ENCODE measurements at places on chromosomes 7 and 10.

- no peak for DNase-seq
These were observed 620.9 kb downstream of the ZWINT start for GRCh38 chr10:55740110-55740509.

- no peak for DNase-seq
These were observed 333.9 kb downstream of the DNAJB6 start for GRCh38 chr7:157670490-157671357.

GRCh38 chr10:132153616-132154217 is 33.0 kb upstream of the DPYSL4 start:
- DNase-seq, result no peak

GRCh38 chr7:73832806-73833205 is 2.0 kb downstream of the CLDN4 start:
- DNase-seq, result no peak

GRCh38 chr7:21868576-21868850 is 77.2 kb downstream of the CDCA7L start:
- DNase-seq, result no peak

- no peak for DNase-seq
These were observed 76.0 kb downstream of the TMEM270 start for GRCh38 chr7:73936967-73937366.

DNA sequence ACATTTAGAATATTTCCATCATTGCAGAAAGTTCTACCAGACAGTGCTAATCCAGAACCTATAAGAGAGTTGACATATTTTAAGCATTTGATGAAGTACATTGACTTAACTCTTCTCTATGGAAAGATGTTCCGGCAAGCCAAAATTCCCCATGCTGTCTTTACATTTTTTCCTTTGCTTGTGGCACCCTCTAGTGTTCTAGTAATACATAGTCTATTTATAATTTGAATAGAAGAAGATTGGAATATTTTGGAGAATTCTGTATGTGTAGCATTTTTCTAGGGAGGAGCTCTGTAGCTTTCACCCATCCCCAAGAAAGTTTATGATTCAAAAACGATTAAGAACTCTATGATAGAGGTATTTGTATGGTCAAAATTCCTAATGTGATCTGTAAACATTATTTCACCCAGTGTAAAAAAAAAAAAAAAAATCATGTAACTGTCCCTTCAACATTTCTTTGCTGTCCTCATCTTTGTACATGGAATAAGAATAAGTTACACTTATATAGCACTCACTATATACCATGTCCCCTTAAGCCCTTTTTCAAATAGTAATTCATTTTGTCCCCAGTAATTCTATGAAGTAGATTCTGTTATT is 33.2 kb downstream of the NRF1 start:
- no peak for DNase-seq

DNA sequence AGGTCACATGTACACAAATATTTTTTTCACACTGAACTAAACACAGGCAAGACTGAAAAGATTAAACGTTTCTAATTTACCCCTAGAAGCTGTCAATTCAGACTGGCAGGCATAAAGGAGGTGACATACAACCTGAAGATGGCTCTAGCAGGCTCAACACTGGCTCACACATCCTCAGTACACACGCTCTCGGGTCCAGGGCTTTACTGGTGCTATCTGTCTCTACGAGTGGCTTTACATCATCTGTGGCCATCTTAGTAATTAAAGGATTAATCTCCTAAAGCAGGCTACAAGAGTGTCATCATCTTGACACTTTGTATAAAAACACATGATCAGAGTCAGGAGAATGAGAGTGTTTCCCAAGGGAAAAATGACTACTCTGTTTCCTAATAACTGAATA is 57.3 kb downstream of the COPG2 start:
- no peak for DNase-seq

GRCh38 chr7:4237296-4238235 is 444.5 kb upstream of the FOXK1 start:
- no peak for DNase-seq

DNA sequence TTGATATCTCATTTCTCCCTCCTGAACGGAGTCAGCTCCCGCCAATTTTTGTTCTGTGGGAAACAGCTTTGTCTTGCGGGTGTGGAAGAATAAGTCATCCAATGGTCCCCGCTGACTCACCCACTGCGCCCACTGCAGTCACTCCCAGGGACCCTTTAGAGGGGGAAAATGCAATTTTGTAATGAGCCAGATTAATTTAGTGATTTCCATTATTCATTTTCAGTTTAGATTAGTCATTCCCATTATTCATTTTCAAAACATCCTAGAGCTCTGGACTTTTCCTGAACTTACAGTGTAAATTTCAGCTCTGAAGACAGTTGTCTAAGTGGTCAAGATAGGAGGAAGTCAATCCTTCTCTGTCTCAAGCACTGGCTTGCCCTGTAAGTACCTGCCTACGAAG is 154.9 kb upstream of the TMEM72 start:
- no peak for DNase-seq

- DNase-seq, result no peak
These were observed 54.8 kb downstream of the MPP7 start for GRCh38 chr10:28248092-28248491.

DNA sequence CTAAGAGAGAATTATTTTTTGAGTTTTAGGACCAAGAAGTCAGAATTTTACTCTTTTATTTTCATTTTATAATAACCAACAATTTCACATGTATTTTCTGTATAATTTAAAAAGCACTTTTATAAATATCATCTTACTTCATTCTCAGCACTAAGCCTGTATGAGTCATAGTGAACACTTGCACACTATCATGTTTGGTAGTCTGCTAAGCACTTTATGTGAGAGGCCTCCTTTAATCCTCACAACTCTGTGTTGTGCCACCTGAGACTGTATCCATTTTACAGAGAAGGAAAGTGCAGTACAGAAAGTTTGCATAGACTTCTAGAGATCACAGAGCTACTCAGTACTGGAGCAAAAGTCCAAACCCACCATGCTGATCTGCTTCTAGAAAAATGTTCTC is 939.6 kb downstream of the NRG3 start:
- no peak for DNase-seq

DNA sequence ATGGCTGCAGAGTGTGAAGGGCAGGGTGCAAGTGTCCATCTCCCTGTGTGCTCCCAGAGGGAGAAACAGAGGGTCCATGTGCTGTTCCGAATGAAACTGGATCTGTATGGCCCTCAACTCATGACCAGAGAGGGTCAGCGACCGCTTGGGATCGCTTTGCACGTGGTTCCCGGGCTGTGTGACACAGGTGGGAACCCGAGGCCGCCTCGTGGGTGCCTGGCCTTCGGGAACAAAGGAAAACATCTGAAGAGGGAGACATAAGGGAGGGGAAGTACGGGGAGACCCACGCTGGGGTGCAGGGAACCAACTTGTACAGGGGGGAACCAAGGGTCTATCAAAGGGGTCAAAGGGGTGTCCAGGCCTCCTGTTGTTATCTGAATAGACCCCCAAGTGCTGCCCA is 57.5 kb downstream of the SH3PXD2A start:
- no peak for DNase-seq

- DNase-seq, result no peak
These were observed 344.2 kb upstream of the KIAA1217 start for GRCh38 chr10:23864631-23865147.

DNA sequence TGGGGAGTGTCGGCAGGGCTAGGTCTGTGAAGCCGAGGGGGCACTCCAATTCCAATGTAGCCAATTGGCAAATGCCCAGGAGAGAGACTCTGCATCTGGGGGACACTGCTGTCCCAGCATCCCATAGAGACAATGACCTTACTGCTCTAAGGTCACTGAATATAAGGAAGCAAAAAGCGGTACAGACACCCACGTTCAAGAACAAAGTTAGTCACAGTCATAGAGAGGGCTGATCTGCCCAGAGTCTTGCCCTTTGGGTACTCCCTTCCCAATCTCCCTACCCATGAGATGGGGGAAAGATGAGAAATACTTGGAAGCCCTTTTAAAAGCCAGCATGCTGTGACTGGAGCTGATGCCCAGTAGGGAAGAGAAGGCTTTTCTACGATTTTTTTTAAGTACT is 76.3 kb upstream of the GSDME start:
- DNase-seq, result no peak

- DNase-seq, result no peak
These were observed 768.5 kb downstream of the NXPH1 start for GRCh38 chr7:9201928-9202327.

DNA sequence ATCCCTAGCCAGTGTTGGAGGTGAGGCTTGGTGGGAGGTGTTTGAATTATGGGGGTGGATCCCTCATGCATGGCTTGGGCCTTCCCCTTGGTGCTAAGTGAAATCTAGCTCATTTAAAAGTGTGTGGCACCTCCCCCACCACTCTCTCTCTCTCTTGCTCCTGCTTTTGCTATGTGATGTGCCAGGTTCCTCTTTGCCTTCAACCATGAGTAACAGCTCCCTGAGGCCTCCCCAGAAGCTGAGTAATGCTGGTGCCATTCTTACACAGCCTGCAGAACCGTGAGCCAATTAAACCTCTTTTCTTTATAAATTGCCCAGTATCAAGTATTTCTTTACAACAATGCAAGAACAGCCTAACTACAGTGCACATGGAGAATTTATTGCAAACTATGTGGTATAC is 188.8 kb upstream of the POT1 start:
- DNase-seq, result no peak

DNA sequence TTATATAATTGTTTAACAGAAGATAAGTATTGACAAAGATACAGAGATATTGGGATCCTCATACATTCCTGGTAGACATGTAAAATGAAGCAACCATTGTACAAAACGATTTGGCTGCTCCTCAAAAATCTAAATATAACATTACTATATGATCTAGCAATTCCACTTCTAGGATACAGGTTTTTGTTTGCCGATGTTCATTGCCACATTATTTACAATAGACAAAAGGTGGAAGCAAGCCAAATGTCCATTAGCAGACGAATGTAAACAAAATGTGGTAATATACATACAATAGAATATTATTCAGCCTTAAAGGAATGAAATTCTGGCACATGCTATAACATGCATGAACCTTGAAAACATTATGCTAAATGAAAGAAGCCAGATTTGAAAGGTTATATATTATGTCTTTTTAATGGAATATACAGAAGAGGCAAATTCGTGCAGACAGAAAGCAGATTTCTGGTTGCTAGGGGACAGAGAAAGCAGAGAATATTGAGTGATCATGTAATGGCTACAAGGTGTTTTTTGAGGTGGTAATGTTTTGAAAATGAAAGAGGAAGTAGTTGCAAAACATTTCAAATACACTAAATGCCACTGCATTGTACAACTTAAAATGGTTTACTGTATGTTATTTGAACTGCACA is 44.9 kb downstream of the POLR1F start:
- DNase-seq, result no peak

- DNase-seq, result no peak
These were observed 23.2 kb downstream of the PNLIPRP3 start for GRCh38 chr10:116450861-116451260.

DNA sequence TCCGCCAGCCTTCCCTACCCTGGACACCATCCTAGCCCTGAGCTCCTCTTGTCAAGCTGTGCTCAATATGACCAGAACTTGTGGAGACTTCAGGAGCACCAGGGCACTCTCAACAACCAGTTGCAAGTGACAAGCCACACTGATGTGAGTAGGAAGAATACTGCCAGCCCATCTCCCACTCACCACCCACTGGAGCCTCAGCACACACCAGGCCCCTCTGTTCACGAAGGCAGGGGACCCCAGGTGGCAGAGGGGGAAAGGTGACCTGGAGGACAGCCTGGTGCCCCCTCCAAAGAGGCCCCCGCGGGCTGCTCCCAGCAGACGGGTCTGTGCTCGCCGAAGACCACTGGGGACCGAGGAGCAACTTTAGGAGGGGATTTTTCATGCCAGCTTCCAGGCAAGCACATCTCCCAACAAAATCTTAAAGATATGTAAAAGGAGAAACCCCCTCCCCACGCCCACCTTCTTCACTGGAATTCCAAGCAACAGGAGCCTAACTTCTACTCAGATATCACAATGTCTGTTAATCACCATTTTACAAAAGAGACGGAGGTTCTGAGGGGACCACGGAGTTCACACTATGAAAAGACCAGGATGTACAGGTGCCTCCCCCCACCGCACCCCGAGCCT is 1.0 kb downstream of the MMD2 start:
- no peak for DNase-seq

DNA sequence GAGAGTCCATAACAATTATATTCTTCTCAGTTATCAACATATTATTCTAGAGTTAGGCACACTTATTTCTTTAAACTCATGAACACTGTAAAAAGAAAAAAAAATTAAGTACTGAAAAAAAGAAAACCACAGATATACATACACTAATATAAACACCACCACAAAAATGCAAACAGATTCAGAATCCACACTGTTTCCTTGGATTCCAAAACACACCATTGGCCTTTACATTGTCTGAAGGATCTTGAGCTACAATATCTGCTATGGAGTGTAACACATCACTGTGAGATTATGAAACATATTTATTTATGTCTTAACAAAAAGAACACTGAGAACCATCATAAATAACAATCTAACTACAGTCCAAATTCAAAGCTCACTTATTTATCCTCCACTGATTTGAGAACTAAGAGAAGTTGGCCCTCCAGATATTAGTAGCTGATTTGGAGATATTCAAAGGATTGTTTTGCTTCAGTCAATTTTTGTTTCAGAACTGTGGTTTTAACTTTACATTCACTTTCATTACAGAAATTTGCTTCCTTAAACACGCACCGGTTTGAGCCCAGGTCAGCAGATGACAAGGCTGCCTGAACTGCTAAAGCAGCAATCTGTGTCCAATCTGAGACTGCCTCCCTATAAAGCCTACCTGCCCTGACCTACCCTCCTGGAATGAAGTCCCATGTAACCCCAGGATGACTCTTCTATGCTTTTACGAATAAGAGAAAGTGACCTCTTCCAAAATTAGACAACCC is 47.0 kb upstream of the CDK1 start:
- no peak for DNase-seq

- DNase-seq, result no peak
These were observed 570 bp upstream of the ARF5 start for GRCh38 chr7:127587663-127588018.

GRCh38 chr10:132404911-132405462 is 8.0 kb downstream of the PWWP2B start:
- no peak for DNase-seq

GRCh38 chr7:17583786-17584185 is 285.3 kb downstream of the AHR start:
- no peak for DNase-seq

DNA sequence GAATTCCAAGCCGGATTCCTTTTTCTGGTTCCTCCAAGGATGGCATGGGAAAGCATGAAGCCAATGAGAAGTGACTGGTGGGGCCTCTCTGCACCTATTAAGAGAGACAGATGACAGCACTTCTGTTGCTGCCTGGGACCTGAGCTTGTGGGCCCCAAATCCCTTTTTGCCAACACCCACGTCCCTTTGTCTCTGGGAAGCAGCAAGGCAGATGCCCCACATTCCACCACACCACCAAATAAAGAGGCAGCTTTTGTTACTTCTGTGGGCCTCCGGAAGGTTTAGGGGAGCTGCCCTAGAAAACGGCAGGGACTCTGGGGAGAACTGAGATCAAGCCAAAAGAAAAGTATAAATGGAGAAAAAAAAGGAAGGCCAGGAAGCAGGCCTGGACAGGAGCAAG is 3.4 kb downstream of the CCDC136 start:
- DNase-seq, result no peak

DNA sequence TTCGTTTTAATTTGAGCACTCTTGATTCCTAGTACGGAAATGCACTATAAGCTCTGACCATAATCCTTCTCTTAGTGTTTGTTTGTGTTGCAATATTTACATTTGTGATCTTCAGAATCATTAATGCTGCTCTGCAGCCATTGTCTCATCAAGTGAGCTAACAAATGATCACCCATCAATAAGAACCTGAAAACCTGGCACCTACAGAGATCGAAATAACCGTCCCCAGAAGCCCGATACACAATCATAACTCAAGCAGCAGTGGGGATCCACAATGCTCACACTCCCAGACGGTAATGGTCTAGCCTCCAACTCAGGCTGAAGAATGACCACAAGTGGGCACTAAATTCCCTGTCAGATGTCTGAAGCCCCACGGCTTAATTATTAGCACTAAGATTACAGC is 156.0 kb upstream of the NFE2L3 start:
- no peak for DNase-seq
